KBM-7 (cell line): ENCODE measurements at places on chromosomes 13 and 19.

- DNase-seq = no peak
These were observed 70.4 kb downstream of the LATS2 start for GRCh38 chr13:20990910-20991525.

DNA sequence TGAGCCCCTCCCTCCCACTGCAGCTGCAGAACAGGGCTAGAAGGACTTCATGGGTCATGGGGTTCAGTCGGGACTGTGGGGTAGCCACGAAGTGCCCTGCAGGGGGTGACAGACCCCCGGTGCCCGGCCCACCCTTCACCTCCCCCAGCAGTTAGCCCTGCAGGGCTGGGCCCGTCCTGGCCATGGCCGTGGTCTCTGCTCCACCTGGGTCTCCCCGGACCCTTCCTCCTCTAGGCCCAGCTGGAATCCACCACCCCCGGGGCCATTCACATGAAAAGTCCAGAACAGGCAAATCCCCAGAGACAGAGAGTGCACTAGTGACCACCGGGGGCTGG lies 17.3 kb downstream of the MKNK2 start:
- no peak for DNase-seq

DNA sequence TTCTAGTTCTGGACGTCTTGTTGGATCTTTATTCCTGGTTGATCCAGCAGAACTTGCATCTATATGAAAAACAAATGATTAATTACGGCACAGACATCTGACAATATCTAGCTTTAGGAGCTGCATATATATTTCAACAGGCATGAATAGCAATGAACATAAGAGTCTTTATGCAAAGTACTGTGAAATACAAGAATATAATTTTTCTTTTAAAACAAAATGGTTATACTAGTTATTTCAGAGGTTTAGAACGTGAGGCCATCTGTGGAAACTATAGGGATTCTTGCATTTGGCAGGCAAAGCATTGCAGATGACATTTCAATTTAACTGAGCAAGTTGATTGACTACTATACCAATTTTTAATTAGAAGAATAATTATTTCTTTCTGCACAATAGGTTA lies 40.5 kb downstream of the EFNB2 start:
- DNase-seq = no peak

- peak; percentile 89 for DNase-seq
These were observed 91.8 kb downstream of the UBL3 start for GRCh38 chr13:29758531-29759114.

DNA sequence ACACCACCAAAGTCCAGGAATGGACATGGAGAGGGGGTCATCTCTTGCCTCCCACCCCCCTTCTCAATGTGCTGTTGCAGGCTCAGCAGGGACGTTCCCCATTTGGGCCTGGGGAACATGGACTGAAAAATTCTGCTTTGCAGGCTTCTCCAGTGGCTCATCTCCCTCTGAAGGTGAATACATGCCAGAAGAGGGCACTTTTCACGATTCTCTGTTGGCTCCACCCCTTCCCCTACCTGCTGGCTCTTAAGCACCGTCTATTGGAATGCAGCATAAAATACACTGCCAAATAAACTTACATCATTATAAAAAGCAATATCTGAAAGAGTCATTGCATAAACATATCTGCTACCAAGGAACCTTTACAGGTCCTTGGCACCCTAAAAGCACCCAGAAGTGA lies 35.7 kb downstream of the NHLRC3 start:
- DNase-seq = no peak

DNA sequence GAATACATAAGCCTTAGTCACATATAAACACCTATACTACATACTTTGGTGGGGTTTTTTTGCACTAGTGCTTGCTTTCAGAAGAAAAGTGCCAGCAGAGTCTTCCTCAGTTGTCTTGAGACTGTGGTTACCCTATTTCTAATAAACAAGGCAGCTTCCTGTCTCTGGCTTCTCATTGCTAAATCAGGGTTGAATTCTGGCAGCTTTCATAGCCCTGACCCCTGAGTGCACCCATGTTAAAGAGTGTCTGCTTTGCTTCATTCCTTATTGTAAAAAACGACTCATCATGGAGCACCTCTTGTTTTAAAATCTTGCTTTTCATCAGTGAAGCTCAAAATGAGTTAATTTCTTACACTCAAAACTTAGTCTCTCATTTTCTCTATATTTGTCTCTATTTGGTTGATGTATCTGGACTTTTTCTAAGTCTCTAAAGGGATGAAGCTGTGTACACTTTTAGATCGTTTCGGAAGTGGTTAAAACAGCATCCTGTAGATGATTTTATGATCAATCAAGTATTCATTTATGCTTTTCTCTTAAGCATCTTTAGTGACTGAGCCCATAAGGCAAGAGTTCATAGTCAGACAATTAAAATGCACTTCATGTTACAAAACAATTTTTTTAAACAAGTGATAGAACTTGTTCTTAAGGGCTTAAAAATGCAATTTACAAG lies 72.1 kb downstream of the KLF12 start:
- DNase-seq = peak; percentile 17

DNA sequence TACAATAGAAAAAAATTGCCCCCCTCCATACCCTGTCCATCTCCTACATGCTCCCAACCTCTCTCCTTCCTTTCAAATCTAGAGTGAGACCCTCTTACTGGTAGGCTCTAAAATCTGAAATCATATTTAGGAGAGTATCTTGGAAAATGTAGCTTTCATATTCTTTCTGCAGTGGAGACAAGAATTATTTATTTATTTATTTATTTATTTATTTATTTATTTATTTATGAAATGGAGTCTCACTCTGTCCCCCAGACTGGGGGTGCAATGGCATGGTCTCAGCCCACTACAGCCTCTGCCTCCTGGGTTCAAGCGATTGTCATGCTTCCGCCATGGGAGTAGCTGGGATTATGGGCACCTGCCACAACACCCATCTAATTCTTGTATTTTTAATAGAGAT lies 174.1 kb upstream of the MYO16 start:
- no peak for DNase-seq

DNA sequence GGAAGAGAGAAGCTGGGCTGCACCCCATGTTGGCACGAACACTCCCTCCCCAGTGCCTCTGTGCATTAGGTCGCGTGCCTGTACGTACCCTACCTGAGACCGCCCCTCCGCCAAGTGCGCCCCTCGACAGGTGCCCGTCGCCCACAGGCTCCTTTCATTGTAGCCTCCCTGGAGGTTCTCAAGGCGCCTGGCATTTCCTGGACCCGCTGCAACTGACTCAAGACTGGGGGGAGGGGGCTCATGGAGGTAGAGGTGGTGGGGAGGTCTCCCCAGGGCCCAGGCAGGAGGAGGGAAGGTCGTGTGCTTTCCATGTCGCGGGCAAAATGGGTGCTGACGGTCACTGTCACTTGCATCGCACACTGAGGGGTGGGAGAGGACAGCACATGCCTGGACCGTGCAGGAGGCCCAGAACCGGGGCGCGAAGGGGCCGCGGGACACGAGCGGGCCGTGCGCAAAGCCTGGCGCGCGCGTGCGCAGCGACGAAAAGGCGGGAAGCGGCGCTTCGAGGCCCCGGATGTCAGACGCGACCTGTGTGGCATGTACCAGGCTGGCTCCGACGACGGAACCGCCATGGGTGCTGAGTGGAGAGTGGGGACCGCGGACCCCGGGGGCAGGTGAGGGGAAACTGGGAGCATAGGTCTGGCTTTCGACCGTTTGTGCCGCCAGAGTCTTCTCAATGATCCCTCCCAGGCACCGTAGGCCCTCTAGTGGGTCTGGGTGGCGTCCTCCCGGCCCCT lies 16.5 kb downstream of the NFIX start:
- DNase-seq = no peak

DNA sequence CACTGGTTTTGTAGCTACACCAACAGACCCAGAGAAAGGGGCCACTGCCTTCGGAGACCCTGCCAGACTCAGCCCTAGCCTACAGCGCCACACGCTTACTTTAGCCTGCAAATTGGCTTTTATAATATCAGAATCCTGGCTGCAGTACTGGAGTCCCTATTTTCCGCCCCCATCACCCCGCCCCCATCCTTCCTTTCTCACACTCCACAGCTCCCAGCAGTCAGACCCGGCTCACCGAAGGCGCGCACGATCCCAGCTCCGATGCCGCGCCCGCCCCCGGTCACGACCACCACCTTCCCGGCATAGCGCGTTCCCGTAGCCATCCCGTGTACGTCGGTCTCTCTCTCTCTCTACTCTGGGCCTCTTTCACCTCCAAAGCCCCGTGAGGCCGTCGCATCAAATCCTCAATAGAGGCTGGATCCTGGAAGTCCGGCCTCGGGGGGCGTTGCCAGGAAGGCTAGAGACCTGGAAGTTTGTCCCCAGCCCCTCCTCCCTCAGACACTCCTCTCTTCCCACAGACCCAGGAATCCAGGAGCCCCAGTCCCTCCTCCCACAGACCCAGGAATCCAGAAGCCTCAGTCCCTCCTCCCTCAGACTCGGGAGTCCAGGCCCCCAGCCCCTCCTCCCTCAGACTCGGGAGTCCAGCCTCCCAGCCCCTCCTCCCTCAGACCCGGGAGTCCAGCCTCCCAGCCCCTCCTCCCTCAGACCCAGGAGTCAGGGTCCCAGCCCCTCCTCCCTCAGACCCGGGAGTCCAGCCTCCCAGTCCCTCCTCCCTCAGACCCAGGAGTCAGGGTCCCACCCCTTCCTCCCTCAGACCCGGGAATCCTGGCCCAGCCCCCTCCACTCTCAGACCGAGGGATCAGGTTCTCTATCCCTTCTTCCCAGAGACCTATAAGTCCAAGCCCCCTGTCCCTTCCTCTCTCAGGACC lies at the start of gene HSD17B14:
Gene HSD17B14 (minus strand): TSS at position 403 of the 929 bp plus-strand sequence. CDS start 80 bp downstream, at position 323.
- DNase-seq = no peak

DNA sequence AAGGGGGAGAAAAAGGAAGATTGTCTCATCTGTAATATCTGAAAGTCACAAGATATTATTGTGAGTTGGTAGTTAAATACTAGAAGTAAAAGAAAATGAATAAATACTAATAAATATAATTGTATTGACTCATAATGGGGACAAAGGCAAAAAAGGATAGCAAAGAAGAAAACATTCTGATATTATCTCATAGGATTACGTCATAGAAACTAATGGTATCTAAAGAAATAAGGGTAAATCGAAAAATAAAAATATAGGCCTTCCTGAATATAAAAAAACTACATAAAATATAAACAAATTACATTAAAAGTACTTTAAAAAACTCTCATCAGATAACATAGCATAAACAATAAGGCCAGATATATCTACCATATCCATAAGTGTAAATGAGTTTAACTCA lies 38.6 kb upstream of the TDRD3 start:
- no peak for DNase-seq

DNA sequence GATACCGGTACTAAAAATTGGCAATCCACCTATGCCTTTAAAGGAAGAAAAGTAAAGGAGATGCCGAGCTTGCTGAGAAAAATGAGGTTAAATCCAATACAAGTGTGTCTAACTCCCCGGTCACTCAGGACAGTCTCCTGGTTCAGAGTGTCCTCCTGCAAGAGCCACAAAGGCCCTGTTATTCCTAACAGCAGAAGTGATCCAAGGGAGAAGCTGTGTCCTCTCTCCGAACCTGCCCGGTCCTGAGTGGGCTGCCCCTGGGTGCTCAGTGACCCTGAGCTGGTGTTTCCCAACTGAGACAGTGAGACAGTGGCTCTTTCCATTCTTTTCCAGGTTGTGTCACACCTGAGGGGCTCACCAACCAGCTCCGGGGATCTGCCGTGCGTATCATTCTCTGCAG lies 4.8 kb downstream of the GJB6 start:
- no peak for DNase-seq

- no peak for DNase-seq
These were observed 60.8 kb downstream of the SOX1 start for GRCh38 chr13:112127564-112128330.

DNA sequence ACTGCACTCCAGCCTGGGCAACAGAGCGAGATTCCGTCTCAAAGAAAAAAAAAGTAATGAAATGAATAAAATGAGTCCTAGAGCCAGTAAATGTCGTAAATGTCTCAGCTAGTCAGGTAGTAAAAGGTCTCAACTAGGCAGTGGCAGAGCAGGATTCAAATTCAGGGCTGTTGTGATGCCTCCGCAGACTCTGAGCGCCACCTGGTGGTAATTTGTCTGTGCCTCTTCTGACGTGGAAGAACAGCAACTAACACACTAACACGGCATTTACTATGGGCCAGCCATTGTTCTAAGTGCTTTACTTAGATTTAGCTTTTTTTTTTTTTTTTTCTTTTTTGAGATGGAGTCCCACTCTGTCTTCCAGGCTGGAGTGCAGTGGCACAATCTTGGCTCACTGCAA lies 30.2 kb downstream of the CYP2F1 start:
- peak; percentile 87 for DNase-seq

- DNase-seq = no peak
These were observed 8.8 kb downstream of the TPT1 start for GRCh38 chr13:45332036-45332830.

DNA sequence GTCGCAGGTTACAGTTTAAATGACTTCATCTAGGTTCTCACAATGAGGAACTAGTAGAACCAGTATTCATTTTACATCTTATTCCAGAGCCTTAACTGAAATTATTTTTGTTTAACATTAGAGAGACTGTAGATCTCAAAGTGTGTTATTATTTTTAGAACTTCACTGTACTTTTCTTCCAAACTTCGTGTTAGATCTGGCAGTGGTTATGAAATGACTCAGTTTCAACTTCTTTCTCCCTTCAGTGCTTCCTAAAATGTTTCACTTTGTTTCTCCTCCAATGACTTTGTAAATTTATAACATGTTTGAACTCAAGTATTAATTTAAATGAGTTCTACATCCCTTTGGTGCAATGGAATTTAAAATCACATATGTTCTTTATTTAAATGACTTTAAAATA lies 139.3 kb downstream of the PCDH9 start:
- DNase-seq = no peak

DNA sequence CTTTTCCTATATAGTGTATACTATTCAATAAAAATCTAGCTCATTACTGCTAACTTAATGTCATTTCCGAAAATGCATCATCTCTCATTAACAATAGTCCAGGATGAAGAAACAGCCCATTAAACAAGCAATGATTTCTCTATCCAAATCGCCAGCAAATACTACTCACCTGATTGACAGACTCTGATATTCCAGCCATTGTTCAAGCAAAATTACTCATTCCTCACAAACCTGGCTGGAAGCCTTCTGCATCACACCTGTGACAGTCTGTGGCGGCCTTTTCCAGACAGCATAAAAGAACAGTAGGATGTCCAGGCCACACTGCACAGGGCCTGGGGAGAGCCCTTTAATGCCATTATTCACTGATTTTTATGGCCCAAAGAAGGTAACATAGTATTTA lies 115.9 kb downstream of the ABCC4 start:
- DNase-seq = no peak

GRCh38 chr19:5128251-5128935 lies 159.5 kb downstream of the KDM4B start:
- DNase-seq = no peak

DNA sequence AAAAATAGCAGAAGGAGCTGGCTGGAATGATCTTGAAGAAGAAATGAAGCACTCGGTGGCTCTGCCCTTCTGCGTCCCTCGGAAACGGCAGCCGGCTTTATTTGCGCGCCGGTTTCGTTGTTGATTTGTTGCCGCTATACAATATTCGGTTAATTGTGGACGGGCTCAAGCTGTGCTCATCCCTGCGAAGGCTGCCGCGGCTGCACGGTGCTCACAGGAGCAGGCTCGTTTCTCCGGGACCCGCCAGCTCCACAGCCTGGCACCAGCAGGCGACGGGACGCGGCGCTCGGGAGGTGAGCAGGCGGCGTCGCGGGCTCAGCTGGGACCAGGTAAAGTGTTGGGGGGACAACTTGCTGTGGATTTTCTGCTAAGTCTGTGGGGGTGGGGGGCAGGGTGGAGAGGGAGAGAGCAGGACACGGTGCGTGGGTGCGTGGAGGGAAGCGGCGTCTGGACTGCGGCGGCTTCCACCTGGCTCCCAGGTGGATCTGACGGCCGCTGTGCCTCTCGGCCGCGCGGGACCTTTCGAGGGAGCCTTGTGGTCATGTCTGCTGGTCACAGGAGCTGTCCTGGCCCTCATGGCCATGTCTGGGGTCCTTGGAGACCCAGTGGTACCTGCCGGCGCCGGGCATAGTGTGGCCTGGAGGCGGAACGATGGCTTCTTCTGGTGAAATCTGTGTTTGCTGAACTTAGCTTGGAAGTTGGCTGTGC lies 90.9 kb downstream of the TEX29 start:
- DNase-seq = no peak
